Left lung (tissue), 14 donors: ENCODE measurements at places on chromosomes 6 and 20. TPM values are rescaled to one million over a fixed set of nuclear protein-coding genes. Genes with fewer than 3 reads are reported as not detected.

DNA sequence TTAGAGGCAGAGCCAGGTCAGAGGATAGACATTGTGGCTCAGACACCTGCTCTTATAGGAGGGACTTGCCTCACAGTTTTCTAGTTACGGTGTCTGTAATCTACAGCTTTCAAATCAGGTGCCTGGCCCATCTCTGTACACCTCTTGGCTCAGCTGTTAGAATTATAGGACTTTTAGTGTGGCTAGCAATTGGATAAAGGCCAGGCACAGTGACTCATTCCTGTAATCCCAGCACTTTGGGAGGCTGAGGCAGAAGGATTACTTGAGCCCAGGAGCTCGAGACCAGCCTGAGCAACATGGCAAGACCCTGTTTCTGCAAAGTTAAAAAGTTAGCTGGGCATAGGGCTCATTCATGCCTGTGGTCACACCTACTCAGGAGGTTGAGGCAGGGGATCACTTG is 20.0 kb downstream of the BRPF3 start:
- DNase-seq = no peak

- no peak for DNase-seq
Observed at GRCh38 chr20:1660246-1660645, 2.7 kb upstream of the SIRPG start.

- no peak for DNase-seq
Observed at GRCh38 chr6:38215225-38215624, 395.7 kb downstream of the ZFAND3 start.

GRCh38 chr20:54680872-54681619 is 205.7 kb downstream of the DOK5 start:
- DNase-seq = no peak

DNA sequence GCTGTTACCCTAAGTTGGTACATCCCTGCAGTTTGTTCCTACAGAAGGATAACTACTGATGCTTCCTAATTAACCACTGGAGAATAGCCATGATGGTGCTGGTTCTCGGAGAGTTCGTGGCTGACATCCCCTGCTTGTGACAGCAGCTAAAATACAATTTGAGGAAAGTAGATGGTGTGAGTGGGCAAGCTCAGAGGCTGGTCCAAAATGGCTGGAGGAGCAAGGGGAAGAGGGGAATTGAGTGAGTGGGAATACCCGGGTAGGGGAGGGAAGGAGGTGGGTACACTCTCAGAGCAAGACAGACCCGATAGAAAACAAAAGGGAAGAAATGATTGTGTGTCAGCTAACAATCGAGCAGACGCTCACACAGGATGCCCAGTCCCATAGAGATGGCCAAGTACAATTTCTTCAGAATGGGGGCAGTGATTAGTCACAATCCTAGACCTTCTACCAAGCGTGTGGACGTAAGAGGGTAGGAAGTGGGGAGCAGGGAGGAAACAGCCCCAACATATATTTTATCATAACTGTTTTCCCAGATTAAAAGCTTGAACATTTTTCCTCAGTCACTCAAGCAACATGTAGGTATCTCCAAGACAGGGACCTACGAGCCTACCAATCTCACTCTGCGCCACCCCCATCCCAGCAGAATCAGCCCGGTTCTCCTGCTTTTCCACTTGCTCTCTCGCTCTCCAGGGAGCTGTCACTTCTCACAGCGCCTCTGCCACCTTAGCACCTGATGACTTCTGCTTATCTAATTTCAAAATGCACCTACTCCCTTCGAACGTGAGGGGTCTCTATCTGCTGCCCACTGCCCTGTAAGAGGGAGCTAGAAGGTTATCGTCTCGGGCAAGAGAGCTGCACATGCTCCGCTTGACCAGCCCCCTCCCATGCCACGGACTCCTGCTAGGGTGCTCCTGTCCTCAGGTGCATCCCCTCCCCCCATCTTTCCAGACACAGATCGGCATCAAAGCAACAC is 26.2 kb downstream of the RIPOR2 start:
- DNase-seq = no peak

- DNase-seq = no peak
Observed at GRCh38 chr20:20184706-20185105, 132.4 kb downstream of the CFAP61 start.

GRCh38 chr6:4510317-4510716 is 265.9 kb upstream of the CDYL start:
- no peak for DNase-seq

DNA sequence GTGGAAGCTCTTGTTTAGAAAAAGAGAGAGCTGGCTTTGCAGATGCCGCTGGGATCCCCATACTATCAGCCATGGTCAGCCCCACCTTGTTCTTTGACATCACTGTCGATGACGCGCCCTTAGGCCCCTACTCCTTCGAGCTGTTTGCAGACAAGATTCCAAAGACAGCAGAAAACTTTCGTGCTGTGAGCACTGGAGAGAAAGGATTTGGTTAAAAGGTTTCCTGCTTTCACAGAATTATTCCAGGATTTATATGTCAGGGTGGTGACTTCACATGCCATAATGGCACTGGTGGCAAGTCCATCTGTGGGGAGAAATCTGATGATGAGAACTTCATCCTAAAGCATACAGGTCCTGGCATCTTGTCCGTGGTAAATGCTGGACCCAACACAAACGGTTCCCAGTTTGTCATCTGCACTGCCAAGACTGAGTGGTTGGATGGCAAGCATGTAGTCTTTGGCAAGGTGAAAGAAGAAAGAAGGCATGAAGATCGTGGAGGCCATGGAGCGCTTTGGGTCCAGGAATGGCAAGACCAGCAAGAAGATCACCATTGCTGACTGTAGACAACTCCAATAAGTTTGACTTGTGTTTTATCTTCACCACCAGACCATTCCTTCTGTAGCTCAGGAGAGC is 2.4 kb upstream of the BLCAP start:
- DNase-seq = no peak

The HDAC2 gene
- polyA plus RNA-seq = 189 TPM

DNA sequence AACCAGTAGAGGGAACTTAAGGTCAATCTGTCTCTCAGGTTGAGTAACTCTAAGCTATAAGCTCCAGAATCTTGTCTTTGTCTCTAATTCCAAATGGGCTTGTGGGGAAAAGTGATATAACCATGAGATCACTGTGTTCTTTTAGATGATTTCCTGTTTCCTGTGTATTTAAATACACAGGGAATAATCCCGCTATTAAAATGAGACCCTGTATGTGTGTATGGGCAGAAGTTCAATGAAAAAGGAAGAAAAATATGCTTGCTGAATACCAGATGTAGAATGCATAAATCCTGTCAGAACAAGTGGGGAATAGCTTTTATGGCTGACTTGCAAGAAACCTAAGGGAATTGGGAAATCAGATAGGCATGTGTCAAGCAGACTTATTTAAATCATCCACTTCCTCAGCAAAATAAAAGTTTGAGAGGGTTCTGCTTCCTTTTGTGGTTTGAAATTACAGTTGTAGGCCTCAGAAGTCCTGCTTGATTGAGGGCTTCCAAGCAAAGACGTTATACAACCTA is 164.7 kb upstream of the PDE7B start:
- DNase-seq = no peak

- DNase-seq = no peak
Observed at GRCh38 chr20:14649662-14650061, 312.2 kb upstream of the FLRT3 start.

The LSM14B gene
- polyA plus RNA-seq = 57.1 TPM

- DNase-seq = no peak
Observed at GRCh38 chr6:167109651-167110050, 13.2 kb upstream of the CCR6 start.

GRCh38 chr6:25136854-25137253 is 142.3 kb upstream of the CARMIL1 start:
- DNase-seq = no peak

The GCM1 gene
- polyA plus RNA-seq = not detected

- no peak for DNase-seq
Observed at GRCh38 chr6:159654483-159655098, 38.5 kb downstream of the SOD2 start.

DNA sequence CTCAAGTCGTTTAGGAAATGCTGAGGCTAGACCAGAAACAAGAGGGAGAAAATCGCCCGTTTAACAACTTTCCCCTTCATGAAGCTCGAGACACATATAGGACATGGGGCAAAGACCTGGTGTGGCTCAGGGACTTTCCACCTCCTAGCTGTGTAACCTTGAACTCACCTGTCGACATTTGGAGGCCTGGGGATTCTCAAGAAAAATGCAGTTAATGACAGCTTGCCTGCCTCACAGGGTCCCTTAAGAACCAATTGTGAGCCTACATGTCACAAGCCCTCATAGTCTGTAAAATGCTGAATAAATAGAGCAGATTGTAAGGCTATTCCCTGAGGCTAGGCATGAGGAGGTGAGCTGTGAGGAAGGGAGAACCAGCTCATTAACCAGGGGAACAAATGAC is 35.1 kb downstream of the MGME1 start:
- no peak for DNase-seq

DNA sequence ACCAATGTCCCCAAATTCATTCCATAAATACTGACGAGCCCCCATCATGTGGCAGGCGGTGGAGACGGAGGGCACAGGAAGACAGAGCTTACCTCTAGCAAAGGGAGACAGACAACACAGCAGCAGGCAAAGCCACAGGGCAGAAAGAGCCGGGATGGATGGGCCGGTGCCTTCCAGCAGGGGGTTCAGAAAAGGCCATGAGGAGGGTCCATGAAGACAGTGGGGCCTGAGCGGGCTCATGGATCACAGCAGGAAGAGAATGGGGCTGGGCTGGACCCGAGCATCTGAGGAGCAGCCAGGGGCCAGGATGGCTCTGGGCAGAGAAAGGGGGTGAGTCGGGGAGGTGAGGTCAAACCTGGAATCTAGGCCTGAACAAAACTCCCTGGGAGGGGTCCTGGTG is 42.0 kb downstream of the PREX1 start:
- DNase-seq = no peak

DNA sequence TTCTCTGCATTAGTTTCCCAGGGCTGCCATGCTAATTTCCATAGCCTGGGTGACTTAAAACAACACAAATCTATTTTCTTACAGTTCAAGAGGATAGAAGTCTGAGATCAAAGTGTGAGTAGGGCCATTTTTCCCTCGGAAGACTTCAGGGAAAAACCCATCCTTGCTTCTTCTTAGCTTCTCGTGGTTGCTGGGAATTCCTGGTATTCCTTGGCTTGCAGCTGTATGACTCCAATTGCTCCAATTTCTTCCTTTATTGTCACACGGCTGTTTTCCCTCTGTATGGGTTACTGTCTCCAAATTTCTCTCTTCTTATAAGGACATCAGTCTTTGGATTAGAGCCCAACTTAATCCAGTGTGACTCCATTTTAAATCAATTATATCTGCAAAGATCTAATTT is 128.4 kb upstream of the JAG1 start:
- no peak for DNase-seq

The SLC17A1 gene
- polyA plus RNA-seq = 0.27 TPM

DNA sequence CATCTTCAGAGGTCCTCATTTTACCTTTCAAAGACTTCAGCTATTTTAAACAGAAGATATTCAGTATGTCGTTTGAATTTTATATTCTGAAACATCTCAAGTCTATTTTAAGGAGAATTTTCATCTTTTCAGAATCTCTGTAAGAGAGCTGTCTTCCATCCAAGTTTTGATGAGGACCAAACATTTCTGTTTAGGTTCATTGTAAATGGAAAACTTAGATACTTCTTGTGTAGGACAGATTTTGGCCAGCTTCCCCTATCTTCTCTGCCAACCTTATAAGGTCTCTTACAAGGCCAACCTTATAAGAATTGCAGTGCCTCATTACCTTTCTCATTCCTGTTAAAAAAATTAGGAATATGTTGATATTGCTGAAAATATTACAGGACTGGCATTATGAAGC is 88.1 kb downstream of the AKAP7 start:
- no peak for DNase-seq

The ROS1 gene
- 29.5 TPM for polyA plus RNA-seq

DNA sequence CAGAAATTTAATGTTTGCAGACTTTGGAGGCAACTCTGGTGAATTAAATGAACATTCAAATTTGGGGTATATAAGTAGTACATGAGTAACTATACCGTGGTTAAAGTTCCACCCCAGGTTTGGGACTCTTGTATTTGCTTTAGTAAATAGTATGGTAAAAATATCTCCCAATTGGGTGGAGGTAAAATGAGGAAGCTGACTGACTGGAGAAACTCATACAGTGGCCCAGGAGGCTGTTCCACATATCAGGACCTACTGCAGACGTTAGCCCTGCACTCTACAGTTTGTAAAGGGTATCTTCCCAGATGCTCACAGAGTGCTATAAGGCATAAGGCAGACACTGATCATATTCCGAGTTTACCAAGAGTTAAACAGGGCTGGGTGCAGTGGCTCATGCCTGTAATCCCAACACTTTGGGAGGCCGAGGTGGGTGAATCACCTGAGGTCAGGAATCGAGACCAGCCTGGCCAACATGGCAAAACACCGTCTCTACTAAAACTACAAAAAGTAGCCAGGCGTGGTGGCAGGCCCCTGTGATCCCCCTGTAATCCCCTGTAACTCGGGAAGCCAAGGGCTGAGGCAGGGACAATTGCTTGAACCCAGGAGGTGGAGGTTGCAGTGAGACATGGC is 53.7 kb downstream of the CPXM1 start:
- DNase-seq = no peak

DNA sequence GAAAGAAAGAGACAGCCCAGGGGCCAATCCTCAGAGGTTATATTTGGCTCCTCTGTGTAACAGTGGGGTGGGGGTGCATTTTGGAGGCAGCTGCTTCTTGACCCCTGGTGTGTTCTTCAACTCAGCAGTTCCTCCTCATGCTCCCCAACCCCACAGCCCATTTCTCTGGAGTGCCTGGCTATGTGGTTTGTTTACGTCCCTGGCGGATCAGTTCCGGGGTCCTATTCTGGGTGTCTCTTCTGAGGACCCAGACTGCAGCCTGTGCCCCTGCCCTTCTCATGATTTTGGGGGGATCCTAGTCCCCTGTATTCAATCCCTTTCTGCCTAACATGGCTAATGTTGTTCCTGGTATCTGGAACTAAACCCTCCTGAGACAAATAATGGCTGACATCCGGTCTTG is 70.5 kb upstream of the SULF2 start:
- DNase-seq = no peak

- no peak for DNase-seq
Observed at GRCh38 chr6:158938811-158939254, 61.2 kb downstream of the RSPH3 start.

DNA sequence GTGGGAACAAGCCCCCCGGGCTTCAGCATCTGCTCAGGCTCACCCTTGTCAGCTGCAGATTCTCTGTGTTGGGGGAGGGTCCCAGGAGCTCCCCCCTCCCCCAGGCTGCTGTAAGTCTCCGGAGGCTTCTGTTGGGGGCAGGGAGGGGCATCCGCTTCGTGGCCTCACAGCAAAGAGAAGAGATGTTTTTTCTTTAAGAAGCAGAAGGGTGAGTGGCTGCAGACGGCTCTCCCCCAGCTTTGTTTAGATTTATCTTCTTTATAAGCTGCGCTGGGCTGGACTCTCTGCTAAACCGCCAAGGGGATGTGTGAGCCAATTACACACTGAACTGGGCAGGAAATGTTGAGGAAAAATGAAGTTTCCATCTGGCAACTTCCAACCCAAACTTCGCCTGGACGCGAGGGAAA is 48.7 kb upstream of the GATA5 start:
- DNase-seq = no peak

DNA sequence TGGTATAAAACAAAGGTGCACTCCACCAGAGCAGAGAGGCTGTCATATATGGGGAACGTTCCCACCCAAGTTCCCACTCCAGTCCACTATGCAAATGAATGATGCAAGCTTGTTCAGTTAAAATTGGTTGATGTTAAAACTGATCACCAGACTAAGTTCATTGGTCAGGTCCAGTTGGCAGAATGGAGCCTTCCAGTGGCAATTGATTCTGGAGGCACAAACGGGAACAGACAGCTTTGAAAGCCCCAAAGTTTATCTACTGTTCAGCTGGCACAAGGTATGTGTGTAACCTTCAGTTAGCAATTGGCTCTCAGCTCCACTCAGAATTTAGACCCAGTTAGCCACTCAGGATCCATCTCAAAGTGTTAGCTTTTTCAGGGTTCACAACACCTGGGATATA is 119.4 kb upstream of the CEP85L start:
- no peak for DNase-seq

The PAK1IP1 gene
- polyA plus RNA-seq = 21.4 TPM
